ENCODE measurements at places on chromosomes 1 and 21. TPM values are rescaled to one million over a fixed set of nuclear protein-coding genes. Genes with fewer than 3 reads are reported as not detected.

DNA sequence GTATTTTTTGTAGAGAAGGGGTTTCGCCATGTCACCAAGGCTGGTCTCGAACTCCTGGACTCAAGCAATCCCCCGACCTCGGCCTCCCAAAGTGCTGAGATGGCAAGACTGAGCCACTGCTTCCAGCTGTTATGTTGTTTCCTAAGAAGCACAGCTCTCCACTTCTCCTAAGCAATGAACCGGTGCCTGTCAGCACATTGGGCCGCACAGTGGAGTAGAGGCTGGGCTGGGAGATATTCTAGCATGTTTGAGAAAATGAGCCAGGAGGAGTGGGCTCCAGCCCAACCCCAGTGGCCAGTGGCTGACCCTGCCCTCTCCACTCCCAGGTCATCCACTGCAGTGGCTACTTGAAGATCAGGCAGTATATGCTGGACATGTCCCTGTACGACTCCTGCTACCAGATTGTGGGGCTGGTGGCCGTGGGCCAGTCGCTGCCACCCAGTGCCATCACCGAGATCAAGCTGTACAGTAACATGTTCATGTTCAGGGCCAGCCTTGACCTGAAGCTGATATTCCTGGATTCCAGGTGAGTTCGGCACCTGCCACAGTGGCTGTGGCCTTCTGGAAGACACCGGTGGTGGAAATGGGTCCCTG, 27.0 kb downstream of the SIM2 start:
- no peak for DNase-seq

- DNase-seq, result peak; percentile 10
These were observed 249.4 kb downstream of the NPHP4 start for GRCh38 chr1:5742801-5743200.

DNA sequence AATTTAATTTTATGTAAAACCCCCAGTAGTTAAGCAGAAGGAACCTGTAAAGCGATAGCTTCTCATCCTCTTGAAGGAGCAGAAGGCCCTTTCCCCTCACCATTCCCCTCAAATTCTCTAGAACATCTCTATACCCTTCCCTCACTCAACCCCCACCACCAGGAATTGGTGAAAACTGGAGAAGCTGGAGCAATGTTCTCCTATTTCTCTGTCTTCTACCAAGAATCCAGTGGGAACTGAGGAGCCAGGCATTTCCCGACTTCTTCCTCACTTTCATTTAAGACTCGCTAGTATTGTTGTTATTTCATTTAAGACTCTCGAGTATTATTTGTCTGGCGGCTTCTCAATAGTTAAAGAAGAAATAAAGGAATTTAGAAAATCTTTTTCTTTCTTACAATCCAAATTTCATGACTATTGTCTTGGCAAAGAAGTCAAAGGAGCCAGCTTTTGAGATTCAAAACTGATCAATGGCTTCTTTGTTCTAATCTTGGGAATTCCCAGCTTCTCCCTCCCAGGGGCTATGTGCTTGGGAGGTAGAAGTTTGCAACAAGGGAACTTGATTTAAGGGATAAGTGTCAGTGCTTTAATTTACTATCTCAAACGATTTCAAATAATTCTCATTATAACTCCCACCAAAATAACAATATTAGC, 253.3 kb upstream of the ADGRL2 start:
- no peak for DNase-seq

ISG15 gene
- 65.4 TPM for total RNA-seq

KCNE1 gene
- total RNA-seq, result 2.5 TPM
